Foreskin keratinocyte (primary cell): ENCODE measurements at places on chromosomes 6 and 20. TPM values are rescaled to one million over a fixed set of nuclear protein-coding genes. Genes with fewer than 3 reads are reported as not detected.
A peak's percentile ranks its signal among the peaks of the same experiment; 100 is the strongest.

- DNase-seq = peak; percentile 52
Observed at GRCh38 chr20:63553251-63553932, 567 bp upstream of the FNDC11 start.

GRCh38 chr6:39173270-39173669, 56.0 kb downstream of the KCNK5 start:
- DNase-seq = no peak

Gene FOXP4
- total RNA-seq = 8.2 and 8.8 TPM in 2 replicates

GRCh38 chr6:133426038-133426437, 184.9 kb downstream of the EYA4 start:
- no peak for DNase-seq

- no peak for DNase-seq
Observed at GRCh38 chr6:43217351-43217750, 11.9 kb downstream of the DNPH1 start.

DNA sequence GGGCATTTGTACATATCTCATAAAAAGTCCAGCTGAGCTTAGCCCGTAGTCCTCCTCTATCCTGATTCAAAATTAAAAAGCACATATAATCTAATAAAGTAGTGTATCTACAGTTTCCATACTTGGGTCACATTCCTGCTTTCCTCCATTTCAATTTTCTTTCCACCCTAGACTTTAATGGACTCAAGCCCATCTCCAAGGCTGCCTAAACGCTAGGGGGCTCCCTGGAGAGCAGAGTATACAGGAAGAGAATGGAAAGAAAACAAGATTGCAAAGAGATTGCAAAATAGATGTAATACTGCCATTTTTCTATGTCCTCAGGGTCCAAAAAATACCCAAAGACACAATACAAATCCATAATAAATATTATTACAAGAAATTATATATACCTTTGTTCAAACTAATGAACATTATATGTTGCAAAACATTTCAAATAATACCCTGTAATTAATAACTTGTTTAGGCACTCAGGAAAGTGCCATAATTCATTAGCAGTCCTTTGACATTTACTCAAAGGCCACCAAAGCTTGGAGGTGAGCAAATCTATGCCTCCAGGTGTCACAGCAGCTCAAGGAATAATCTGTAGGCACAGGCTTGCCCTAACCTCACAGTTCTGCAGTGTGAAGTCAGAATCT, 2.4 kb upstream of the MCM3 start:
- DNase-seq = peak; percentile 46

DNA sequence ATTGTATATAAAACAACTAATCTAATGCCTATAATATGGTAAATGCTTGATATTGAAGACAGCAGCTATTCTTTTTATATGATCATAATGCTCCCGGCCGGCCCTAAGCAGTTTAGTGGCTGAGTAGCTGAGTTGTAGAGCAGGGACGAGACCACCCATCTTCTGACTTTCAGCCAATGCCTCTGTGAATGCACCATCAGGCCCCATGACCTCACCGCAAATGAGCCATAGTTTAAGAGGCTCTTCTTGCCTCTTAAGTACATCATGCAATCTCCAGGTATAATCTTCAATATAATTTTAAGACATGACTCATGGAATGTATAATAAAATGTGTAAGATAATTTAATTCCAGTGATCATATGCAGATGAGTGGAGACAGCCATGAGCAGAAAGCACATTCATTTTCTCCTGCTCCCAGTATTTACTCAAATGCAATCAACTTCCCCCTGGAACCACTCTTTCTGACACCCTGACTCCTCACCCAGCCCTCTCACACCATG, 78.9 kb upstream of the SNX9 start:
- DNase-seq = no peak
